Stimulated activated CD8-positive, alpha-beta memory T cell treated with anti-CD3 and anti-CD28 coated beads, Interleukin-7, amount 100 ng/mL, for 48 hours (primary cell): ENCODE measurements at places on chromosomes 6 and 20.
A peak's percentile ranks its signal among the peaks of the same experiment; 100 is the strongest.

GRCh38 chr20:43938932-43939761, 24.5 kb downstream of the TOX2 start:
- no peak for DNase-seq

GRCh38 chr6:143232849-143233248, 172.2 kb downstream of the AIG1 start:
- DNase-seq: no peak

- DNase-seq: no peak
Observed at GRCh38 chr20:40718982-40719729, 30.1 kb upstream of the MAFB start.

DNA sequence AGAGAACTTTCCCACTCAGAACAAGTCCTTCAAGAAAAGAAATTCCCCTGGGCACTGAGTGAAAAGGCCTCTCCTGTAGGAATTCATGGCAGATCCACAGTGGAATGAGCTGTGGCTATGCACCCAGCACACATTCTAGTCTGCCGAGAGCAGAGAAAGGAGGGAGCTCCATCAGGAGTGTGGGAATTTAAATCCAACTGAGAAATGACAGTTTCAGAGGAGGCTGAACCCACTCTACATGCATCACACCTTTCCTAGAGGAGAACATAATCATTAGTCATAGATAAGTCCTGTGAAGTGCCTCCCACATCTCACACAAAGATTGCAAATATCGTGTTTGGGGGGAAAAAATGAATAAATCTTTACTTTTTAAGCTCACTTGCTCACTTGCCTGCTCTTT, 530.2 kb upstream of the HTR1E start:
- no peak for DNase-seq

- no peak for DNase-seq
Observed at GRCh38 chr6:125773387-125774341, 17.1 kb upstream of the NCOA7 start.

GRCh38 chr6:142944124-142945048, 590 bp downstream of the HIVEP2 start:
- DNase-seq: peak; percentile 94

DNA sequence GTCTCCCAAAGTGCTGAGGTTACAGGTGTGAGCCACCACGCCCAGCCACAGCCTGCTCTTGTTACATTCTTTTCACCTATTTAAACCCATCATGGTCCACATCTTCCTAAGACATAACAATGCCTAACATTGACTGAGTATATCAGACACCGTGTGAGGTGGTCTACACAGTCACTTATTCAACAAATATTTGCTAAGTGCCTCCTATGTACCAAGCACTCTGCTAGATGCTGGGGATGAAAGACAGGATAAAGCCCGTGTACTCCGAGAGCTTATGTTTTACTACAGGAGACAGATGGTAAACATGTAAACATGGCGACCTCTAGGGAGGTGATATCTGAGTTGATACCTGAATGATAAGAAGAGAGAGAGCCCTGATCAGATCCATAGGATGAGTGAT, 12.7 kb downstream of the BCL2L1 start:
- no peak for DNase-seq
